ENCODE measurements at places on chromosomes 2 and 18.

DNA sequence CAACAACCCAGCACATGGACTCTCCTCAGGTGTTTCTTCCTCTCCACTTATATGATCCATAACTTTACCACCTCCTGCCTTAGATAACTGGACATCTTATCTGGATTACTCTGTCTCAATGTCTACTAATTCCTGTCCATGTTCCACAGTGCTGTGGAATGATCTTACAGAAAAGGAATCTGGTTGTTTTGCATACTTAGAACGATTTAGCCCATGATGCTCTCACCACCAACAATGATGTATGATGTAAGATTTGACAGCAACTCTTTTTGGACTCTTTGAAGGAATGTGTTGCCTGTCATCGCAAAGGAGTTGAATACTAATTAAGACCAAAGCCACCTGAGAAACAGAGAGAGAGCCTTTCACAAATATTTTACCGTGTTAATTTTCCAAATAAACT is 37.7 kb upstream of the SYT4 start:
- DNase-seq: no peak

- no peak for DNase-seq
Observed at GRCh38 chr2:33214436-33214835, 262.0 kb upstream of the RASGRP3 start.

GRCh38 chr18:69400253-69400975 is at the start of gene DOK6:
Gene DOK6, plus strand, starts transcription at chr18:69400888.
- DNase-seq: no peak

- DNase-seq: no peak
Observed at GRCh38 chr18:36340246-36340645, 42.7 kb downstream of the FHOD3 start.

DNA sequence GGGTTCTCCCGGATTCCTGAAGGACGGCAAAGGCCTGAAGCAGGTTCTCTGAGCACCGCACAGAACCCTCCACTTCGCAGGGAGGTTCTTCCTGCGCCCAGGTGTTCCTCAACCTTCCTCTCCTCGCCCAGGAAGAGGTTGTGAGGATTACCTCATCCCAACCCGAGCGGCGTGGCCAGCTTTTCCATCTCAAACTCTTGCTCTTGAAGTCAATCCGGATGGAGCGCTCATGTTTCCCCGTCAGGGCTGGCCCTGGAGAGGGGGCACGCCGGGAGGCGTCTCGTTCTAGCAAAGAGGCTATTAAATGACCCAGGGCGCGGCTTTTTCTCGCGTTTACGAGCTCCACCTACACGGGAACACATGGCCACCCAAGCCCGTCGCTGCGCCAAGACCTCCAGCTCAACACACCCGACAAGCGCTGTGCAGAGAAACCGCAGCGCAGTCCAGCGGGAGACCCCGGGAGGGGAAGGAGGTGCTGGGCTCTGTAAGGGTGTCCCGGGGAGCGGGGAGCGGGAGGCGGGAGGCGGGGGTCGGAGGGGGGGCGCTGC is 540 bp upstream of the RAB10 start:
- DNase-seq: no peak

GRCh38 chr2:192267484-192267883 is 72.8 kb upstream of the TMEFF2 start:
- no peak for DNase-seq

DNA sequence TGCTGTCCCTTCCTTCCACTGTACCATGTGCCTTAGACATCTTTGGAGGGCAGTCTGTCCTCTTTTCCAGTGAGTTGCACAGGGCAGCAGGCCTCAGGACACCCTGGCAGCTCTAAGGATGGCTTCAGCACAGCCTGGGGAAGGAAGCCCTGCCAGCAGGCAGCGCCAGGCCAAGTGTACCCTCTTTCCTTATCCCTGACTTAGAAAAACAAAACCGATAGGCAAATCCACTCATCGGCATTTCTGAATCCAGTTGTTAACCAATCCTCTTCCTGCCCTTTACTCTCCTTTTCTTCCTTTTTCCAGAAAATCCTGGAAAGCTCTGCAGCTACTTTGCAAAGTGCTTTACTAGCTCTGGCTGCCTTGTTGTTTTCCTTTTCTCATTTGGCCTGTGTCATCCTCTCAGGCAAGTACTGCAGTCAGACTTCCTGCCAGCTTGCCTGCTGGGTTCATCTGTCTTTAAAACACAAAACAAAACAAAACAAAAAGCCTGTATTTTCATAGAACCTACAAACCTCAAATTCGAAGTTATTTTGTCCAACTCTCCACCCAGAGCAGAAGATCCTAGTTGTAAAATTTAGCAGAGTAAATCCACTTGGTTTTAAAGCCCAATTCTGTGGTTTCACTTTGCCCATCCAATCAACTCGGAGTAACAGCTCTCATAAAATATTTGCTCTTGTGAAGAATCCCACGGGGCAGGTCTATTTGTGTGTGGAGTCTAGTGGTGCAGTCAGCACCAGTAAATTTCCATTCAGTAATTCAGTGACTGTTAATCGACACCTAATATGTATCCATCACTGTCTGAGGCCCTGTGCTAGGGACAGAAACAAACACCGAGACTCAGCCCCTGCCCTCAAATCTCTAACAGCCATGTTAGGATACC is 45.2 kb downstream of the PCBP1 start:
- DNase-seq: no peak

DNA sequence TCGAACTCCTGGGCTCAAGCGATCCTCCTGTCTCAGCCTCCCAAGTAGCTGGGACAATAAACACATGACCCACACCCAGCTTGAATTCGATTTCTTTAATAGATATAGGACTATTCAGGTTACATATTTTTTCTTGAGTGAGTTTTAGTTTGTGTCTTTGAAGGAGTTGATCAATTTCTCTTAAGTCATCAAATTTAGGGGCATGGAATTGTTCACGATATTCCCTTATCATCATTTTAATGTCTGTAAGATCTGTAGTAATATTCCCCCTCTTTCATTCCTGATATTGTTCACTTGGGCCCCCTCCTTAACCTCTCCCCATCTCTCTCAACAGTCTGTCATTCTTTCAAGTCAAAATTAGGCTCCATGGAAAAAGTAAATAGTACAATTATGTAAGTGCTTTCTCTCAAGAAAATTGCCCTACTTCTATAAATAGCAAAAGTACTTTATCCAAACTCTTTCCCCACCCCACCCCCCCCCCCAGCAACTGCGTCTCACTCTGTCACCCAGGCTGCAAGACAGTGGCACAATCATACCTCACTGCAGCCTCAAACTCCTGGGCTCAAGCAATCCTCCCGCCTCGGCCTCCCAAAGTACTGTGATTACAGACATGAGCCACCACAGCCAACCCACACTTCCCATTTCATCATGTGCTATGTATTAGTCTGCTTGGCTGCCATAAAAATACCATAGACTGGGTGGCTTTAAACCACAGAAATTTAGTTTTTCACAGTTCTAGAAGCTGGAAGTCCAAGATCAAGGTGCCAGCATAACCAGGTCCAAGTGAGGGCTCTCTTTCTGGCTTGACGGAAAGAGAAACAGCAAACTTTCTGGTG is 20.1 kb downstream of the WDR33 start:
- DNase-seq: no peak

GRCh38 chr18:36628435-36629137 is 200.2 kb downstream of the TPGS2 start:
- DNase-seq: no peak

DNA sequence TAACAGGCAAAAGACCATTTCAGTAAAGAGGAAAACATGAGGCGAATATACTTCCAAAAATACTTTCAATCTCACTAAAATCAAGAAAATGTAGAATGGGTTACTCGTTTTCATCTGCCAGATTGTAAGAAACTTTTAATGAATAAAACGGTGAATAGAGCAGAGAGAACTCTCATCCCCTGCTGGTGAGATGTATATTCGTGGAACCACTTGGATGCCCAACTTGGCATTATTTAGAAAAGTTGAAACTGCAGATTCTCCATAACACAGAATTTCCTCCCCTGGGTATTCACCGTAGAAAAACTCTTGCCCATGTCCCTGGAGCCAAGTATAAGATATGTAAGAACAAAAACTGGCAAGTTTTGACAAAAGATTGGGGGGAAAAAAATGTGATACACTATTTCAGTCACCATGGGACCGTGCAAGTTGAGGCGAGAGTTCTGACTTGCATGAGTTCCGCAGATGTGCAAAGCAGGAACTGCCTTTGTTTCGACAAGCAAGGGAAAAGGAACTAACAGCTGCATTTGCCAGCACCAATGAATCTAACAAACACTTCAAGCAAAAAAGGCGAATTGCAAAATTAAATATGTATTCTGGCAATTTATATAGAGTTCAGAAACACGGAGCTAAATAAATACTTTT is 14.8 kb downstream of the TIMM21 start:
- no peak for DNase-seq

GRCh38 chr2:143759455-143759854 is 630.2 kb downstream of the ARHGAP15 start:
- no peak for DNase-seq

GRCh38 chr2:149613704-149614103 is 26.1 kb upstream of the MMADHC start:
- no peak for DNase-seq

DNA sequence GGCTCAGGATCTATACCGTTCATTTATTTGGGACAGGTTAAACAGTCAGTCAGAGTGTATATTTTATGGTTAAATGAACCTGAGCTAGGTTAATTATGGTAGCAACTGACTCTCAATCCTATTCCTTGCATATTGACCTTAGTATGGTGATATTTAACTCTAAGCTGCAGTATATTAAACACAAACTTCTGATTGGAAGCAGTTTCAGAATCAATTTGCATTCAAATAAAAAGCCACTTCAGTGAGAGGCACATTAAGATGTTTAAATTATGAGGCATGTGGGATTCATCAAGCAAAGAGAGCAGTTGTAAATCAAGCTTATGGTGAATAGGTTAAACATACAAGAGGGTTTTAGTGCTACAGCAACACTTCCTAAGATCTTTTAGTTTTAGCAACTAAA is 40.4 kb downstream of the FRZB start:
- no peak for DNase-seq

- DNase-seq: no peak
Observed at GRCh38 chr2:143717053-143717452, 587.8 kb downstream of the ARHGAP15 start.

Data from stimulated activated CD4-positive, alpha-beta T cell treated with anti-CD3 and anti-CD28 coated beads, Interleukin-2, amount 100 ng/mL, for 4 hours (primary cell).